ENCODE measurements at places on chromosomes 1 and 21.

GRCh38 chr1:152448095-152448494 is 34.0 kb upstream of the CRNN start:
- DNase-seq = no peak

GRCh38 chr1:226332947-226333346 is 24.0 kb upstream of the LIN9 start:
- DNase-seq = no peak

- no peak for DNase-seq
Measured at GRCh38 chr1:86466109-86466844, 2.5 kb upstream of the CLCA1 start.

- no peak for DNase-seq
Measured at GRCh38 chr1:203250911-203251310, 21.4 kb upstream of the CHIT1 start.

GRCh38 chr1:53308506-53308905 is 19.4 kb downstream of the LRP8 start:
- DNase-seq = no peak

- DNase-seq = no peak
Measured at GRCh38 chr1:203799157-203799556, 3.7 kb downstream of the ZBED6 start.

DNA sequence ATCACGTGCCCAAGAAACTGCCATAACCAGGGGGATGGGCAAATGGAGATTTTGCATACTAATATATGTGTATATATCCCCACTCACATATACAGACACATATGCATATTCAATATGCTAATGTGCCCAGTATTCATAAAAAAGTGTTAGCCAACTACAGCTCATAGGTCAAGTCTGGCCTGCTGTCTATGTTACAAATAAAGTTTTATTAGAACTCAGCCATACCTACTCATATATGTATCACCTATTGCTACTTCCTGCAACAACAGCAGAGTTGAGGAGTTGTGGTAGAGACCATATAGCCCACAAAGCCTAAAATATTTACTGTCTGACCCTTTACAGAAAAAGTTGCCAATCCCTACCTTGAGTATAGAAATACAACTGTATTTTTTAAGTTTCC is 93.3 kb downstream of the SDCCAG8 start:
- DNase-seq = no peak

- no peak for DNase-seq
Measured at GRCh38 chr1:237249120-237249519, 207.1 kb downstream of the RYR2 start.

DNA sequence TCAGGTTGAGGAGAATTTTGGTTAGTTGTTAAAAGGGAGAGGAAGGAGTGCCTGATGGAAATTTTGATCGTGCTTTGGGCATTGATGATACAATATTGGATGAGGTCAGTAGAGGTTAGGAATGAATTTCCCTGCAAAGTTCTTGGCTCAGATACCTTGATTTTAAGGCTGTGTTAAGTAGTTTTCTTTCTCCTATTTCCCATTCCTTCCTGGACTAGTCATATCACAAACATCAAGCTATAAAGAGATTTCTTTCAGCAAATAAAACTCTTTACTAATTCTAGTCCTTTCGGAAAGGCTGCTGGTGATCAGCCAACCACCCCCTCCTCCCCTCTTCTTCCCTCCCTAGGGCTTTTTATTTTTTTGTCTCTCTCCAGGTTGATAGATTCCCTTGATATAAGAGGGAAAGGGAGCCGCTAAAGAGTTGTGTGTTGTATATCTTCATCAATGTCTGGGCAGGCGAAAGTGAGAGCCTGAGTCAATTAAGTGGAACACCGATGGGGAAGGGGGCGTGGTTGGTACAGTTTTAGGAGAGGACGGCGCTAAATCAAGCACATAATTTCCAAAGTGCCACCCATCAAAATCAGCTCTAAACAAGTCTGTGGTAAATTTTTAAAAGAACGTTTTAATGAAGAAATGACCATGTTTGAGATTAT is 100.1 kb upstream of the PLXNA2 start:
- no peak for DNase-seq

- DNase-seq = no peak
Measured at GRCh38 chr1:40532844-40533424, 1.5 kb downstream of the ZNF684 start.

DNA sequence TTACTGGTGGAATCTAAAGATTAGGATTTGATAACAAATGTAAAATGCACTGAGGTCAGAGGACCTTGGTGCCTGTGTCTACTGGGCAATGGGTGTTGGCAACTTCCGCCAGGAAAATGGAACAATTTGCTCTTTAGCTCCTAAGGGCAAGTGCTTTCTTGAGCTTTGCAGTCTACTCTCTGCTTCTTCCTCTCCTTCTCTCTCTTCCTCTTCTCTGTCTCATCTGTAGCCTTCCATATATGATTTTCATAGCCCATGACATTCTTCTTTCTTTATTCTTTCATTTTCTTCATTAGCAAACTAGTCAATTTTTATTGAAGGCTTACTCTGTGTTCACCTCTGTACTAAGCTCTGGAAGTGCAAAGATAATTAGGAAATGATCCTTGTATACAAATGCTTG is 35.5 kb downstream of the OVGP1 start:
- no peak for DNase-seq

GRCh38 chr1:10724948-10725847 is 71.2 kb downstream of the CASZ1 start:
- peak; percentile 66 for DNase-seq

DNA sequence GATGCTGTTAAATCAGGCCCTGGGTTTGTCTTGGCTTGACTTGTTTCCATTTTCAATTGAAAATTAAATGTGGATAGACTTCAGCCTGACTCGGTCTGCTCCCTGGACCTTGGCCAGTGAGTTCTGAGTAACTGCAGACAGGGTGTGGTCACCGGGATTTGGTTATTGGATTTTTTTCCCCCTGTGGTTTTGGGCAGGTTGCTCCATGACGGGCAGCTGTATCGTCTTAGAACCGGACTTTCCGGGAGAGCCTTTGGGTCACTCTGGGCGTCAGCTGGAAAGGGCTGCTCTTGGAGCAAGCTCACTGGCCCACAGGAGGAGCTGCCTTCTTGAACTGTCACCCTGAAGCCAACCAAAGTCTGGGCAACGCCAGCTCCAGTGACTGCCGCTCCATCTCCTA is 75.0 kb downstream of the CLIC6 start:
- DNase-seq = peak; percentile 46

DNA sequence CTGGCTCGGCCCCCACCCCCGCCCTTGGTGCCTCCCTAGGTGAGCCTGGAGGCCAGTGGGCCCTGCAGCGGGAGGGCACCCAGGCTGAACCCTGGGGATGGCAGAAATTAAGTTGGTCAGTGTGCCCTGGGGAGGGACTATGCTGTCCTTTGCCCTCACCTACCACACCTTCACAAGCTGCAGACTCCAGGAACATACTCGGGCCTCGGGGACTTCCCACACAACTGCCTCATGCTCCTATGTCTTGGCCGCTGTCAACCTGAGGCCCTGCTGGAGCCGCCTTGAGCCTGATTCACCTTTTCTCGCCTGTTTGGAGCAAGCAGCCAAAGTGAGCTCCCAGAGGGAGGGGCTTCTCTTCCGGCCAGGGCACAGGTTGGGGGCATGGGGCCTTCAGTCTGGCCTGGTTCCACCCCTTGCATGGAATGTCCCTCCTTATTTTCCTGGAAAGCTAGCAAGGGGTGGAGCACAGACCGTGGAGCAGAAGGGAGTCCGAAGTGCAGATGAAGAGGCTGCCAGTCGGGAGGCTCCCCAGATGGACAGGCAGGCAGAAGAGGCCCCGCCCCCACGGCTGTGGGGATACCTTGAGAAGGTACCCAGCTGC is 24.7 kb downstream of the KNCN start:
- DNase-seq = no peak

GRCh38 chr1:164562947-164563520 is 4.0 kb downstream of the PBX1 start:
- no peak for DNase-seq

DNA sequence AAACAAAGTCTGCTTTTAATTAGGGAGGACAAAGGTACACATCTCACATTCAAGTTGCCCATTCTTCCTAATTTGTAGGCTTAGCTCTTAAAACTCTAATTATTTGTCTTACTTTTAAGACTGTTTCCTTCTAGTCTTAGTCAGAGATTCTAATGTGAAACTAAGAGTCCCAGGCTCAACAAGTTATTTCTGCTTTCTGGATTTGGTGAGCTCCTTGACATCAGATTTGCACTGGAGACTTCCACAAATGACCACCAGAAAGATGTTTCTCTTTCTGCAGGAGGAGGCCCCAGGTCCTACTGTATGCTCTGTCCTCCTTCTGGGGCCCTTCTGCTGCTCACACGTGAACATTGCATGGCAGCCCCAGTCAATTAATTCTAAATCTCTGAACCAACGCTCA is 194.2 kb upstream of the JUN start:
- DNase-seq = no peak

DNA sequence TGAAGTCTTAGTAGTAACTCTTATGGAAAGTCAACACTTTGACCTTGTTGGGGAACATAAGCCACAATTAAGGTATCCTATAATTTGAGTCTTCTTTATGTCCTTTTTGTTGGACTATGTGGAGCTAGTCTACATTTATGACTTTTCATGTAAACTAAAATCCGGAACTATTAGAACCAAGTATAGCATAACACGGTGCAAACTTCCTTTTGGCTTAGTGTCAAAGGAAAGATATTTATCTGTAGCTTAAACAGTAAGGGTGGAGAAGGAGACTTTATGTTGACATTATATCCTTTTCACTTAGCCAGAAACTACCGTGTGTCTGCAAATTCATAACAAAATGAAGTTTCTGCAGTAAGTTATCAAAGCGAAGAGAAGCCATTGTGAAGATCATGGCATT is 7.3 kb downstream of the UAP1 start:
- DNase-seq = no peak

- no peak for DNase-seq
Measured at GRCh38 chr1:50060279-50060678, 36.5 kb upstream of the AGBL4 start.

DNA sequence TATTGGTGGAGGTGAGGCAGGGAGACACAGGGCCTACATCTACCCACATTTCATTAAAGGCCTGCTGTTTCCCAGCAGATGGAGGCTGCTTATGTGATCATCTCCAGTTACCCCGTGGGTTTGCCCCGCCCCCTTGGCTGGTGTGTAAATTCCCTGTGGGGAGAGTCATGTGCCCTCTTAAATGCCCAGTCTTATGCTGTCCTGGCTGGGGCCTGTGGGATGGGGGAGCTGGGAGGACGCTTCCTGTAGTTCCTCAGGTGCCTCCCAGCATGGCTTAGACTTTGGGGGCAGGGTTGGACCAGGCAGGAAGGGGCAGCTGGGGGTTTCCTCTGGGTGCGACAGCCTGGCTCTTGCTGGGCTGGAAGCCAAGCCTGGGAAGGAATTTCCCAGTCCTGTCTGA is 15.5 kb upstream of the CITED4 start:
- no peak for DNase-seq

DNA sequence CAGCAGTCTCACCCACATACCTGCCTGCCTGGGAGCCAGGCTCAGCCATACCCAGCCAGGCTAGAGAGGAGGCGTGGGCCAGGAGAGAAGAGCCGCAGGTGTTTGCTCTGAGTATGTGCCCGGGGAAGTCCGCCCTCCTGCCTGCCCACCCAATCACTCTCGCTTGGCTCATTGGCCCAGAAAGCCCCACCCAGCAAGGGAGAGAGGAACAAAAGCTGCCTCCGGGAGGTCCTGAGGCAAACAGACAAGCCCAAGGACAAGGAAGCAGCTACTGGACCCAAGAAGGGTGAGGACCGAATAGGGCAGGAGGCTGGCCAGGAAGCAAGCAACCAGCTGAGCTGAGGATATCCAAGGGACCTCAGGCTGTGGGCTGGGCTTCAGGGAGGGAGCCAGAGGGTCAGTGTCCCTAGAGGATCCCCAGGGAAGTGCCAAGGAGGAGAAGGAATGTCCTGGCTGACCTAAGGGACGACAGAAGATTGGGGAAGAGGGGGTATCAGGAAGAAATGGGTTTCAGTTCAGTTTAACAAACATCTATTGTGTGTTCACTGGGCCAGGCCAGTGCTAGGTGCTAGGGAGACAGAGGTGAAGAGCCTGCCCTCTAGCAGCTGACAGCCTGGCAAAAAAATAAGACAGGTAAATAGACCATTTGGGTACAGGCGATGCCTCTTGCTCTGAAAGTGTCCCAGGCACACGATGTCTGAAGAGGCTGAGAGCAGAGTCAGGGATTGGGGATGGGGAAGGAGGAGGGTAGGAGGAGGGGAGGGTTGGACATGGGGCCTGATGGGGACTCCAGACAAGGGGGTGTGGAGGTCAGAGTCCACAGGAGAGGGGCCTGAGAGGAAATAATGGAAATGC is at the start of gene GJB4:
GJB4 (plus strand) TSS at position 238 of the 855 bp plus-strand sequence. CDS start 1,515 bp downstream, outside the sequence.
- DNase-seq = no peak

DNA sequence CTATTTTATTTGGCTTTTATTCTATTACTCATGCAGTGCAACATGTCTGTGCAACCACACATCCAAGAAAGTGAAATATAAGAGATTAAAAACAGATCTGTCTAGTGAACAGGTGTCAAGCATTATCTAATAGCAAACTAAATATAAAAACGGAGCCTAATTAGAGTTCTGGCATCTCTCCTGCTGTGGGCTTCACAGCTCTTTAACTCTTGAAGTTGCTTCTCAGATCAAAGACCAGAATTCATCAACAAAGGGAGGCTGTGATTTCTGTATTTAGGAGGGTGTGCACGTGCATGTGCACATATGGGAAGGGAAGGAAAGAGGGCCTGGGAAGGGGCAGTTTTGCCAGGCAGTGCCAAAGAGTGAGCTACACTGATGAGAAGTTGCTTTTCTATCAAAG is 81.0 kb downstream of the MIS18A start:
- DNase-seq = no peak

GRCh38 chr1:115469703-115470476 is 131.8 kb upstream of the NGF start:
- no peak for DNase-seq

DNA sequence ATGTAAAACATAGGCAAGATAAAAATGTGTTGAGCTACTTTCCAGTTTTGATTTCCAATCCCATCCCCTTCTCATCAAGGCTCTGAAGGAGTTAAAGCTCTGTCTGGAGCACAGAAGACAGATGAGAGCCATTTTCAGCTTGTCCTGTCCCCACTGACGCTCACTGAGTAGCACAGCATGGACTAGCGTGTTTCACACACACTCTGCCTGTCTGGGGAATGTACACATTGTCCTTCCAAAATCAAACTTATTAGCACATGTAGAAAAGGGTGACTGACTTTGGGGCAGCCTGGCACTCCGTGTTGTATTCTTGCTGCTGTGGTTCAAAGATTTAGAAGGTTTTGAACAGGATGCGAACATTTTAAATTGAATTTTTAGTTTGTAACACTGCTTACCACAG is 139.2 kb downstream of the NEK7 start:
- no peak for DNase-seq

DNA sequence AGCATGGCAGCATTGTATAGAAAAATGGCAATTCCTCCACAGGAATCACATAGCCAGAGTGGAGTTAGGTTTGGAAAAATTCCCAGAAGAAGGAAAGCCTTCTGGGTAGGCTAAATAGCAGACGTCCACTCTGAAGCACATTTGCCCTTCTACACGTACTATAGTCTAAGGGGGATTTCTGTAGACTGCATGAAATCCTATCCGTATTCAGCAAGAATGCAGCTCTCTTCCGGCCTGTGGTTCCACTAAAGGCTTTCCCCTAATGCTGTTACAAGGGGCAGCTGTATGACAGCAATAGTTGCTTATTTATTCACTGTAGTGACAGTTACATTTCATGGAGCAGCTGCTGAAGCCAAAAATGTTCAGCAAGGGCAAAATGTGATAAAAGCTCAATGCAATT is 263.6 kb downstream of the RWDD3 start:
- no peak for DNase-seq

All from HFF-Myc (cell line).